LoVo (cell line): ENCODE measurements at places on chromosomes 2 and 18.

- DNase-seq: no peak
These were observed 69.7 kb upstream of the ALK start for GRCh38 chr2:29991086-29991485.

- no peak for DNase-seq
These were observed 19.3 kb downstream of the MSGN1 start for GRCh38 chr2:17835516-17835915.

DNA sequence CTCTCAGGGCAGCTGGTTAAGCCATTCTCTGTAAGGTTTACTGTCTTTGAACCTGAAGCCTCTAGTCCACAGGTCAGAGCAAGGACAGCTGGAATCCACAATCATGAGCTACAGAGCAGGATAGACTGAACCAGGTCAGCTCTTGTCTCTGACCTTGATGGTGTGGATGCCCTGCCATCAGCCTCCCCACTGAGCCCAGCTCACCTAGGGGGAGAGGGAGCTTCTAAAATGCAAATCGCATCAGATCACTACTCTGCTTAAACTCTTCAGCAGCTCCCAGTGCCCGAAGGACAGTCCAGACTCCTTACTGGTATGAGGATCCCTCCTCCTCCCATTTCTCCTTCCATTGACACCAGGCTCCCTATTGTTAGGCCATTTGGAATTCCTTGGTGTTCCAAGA, 255.3 kb upstream of the CCDC68 start:
- DNase-seq: no peak

GRCh38 chr2:126916744-126917143, 18.1 kb downstream of the TEX51 start:
- DNase-seq: no peak

DNA sequence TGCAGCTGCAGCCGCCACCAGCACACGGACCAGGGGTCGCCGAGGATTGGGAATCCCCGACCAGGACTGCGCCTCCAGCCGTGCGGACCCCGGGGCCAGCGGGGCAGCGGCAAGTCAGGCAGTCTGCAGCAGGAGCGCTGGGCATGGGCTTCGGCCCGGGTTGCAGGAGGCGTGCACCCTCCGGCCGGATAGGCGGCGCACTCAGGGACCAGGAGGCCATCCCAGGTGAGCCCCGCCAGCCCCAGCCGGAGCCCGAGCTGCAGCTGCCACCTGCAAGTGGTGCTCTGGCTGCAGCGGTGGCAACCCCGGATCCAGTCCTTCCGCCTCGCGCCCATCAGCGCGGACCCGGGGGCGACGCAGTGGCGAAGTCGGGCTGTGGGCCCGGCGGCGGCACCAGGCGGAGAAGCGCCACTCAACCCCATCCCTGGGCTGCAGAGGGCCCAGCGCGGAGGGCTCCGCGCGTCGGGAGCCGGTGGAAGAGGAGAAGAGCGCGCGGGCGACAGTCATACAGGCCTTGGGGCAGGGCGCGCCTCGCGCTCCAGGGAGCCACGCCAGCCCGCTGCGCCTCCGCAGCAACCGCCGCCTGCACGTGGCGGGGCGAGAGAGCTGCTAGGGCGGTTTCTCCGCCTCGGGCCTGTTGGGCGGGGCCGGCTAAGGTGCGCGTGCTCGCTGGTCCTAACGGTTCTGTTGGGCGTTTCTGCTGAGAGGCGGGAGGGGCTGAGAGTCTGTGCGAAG, 73.8 kb downstream of the RPIA start:
- no peak for DNase-seq

DNA sequence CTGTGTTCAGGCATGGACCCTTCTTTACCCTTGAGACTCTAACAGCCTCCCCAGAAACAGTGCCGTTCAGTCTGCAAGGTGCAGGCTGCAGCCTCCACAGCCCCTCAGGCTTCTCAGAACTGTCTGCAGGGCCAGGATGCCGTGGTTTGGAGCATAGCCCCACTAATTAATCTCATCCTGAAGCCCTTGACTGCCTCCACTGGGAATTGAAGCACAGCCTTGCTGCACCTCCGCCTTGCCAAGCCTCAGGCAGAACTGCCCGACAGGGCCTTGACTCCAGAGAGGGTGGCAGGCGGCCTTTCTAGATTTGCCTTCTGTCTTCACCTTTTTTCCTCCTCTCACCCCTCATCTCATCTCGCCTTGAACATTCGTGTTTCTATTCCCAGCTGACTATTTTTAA, 119.8 kb downstream of the NRP2 start:
- no peak for DNase-seq

DNA sequence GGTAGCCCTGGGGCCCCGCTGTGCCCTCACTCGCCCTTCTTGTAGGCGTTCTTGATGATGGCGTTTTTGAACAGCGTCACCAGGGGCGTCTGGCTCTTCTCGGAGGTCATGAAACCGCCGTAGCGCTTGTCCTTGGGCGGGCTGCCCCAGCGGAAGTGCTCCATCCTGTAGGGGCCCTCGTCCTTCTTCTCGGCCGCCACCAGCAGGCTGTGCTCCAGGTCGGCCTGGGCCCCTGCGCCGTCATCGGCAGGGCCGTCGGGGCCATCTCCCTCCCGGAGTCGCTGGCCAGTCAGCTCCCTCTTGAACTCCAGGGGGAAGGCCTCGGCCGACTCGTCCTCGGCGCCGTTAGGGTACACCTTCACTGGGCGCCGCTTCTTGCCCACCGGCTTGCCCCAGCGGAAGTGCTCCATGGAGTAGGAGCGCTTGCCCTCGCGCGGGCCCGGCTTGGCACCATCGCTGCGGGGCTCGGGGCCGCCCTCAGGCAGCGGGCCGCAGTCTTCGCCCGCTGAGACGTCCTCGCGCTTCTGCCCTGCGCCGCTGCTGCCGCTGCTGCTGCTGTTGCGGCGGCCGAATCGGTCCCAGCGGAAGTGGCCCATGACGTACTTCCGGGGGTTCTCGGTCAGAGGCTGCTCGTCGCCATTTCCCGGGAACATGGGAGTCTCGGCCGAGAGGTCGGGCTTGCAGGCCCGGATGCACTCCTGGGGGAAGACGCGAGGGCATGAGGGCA, 7.2 kb downstream of the POMC start:
- DNase-seq: no peak

- peak; percentile 52 for DNase-seq
These were observed 68.3 kb downstream of the SPTBN1 start for GRCh38 chr2:54524226-54524991.

DNA sequence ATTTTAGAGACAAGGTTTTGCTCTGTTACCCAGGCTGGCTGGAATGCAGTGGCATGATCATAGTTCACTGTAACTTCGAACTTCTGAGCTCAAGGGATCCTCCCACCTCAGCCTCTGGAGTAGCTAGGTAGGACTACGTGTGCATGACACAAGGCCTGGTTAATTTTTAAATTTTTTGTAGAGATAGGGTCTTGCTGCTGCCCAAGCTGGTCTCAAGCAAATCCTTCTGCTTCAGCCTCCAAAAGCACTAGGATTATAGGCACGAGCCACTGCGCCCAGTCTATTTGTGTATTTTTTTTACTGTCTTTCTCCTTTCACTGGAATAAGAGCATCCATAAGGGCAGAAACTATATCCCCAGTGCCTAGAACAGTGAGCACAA, 89.3 kb downstream of the PLEKHM3 start:
- DNase-seq: no peak

DNA sequence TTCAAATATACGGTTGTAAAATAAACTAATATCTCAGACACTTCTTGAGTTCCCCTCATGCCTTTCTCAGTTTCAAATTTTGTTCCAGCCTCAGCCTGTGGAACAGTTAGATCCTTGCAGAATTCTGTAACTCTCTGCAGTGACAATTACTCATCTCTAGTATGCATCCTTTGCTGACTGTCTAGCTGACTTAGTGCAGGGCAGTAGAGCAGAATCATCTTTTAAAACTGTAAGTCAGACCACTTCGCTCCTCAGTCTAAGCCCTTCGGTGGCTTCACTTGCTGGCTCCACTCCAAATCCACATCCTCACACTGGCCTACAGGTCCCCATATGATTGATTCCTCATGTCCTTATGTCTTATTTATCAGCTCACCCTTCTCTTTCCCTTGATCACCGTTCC, 164.1 kb upstream of the ZSWIM2 start:
- no peak for DNase-seq

DNA sequence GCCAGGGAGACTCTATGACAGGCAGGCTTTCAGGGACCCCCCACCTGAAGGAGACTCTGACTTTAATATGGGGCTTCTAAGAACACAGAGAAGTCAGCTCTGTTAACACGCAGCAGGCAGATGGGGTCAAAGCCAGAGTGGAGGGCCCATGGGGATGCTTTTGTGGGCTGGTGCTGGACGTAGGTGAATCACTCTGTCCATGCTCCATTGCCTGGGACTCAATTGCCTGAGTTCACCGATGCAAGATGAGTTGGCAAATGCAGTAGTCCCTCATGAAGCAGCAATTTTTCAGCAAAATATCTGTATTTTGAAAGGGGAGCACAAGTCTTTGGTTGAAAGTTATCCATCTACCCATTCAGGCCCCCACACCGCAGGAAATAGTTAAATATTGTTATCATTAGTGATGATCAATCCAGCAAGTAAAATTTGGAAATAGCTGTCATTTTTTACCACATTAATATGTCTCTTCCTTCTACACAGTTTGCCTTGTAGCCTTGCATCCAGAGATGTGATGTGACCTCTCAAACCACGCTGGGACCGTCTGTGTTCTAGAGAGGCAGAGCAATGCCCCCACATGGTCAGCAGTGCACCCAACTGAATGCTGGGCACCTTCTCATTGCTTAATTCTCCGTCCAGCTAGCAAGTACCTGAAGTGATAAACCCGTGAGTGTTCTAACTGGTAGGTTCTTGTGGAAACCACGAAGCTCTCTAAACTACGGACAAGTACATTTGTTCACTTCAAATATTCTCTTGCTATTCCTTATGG, 34.8 kb upstream of the FAM110C start:
- DNase-seq: no peak

DNA sequence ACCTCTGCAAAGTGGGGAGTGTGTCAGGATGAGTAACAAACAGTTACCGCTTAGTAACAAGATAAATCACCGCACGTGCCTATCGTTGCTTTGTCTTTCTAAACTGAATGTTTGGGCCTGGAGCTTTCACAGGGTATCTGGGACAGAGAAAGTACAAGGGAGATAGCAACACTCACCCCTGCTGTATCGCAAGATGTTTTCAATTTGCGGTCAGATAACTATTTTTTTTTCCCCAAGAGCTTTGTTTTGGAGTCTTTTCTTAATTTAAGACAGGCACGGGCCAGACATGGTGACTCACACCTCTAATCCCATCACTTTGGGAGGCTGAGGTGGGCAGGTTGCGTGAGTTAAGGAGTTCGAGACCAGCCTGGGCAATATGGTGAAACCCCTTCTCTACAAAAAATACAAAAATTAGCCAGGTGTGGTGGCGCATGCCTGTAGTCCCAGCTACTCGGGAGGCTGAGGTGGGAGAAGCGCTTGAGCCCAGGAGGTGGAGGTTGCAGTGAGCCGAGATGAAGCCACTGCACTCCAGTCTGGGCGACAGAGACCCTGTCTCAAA, 146.6 kb downstream of the GBX2 start:
- no peak for DNase-seq

GRCh38 chr2:51813247-51813646, 781.3 kb upstream of the NRXN1 start:
- no peak for DNase-seq

DNA sequence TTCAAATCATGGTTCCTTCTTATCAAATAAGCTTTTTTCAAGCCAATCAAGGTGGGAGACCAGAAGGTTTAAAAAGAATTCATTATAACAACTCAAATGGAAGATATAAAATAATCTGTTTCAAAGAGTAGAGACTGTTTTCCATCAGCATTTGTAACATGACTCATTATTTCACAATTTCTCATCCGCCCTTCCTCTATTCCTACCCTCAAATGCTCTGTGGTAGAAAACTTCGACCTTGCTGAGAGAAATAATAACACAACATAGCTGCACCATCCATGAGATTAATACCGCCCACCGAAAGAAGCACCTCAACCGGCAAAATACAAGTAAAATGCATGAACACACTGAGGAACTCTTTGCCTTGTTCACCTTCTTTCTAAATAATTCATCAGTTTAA, 2039.2 kb upstream of the CELF4 start:
- DNase-seq: no peak

- DNase-seq: no peak
These were observed 82.0 kb upstream of the SLC66A3 start for GRCh38 chr2:11073251-11073650.

GRCh38 chr2:43701111-43701510, 24.9 kb upstream of the C1GALT1C1L start:
- no peak for DNase-seq

- no peak for DNase-seq
These were observed 3.9 kb upstream of the ZNF532 start for GRCh38 chr18:58860747-58861231.

DNA sequence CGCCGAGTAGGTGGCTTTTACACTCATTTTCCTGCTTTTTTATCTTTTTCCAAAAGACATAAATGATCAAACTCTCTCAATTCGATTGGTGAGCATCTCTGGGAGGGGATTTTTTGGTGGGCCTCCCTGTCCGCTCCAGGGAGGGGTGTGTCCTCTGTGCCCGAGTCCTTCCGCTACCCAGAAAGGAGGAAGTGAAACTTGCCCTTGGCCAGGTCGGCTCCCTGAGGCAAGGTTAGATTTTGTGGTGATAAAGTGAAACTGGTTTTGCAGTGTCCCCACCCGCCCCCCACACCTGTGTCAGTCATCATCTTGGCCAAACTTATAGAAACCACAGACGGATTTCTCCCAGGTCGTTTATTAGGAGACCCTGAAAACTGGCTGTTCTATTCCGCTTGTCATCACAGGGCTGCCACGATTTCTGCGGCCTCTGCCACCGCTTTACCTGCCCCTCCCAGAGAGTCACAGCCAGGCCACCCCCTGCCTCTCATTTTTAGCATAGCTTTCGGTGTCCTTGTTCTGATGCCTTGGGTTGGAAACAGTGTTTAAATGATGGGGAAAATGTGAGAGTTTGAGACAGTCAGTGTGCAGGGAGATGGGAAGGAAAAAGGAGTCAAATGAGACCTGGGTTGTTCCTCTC, 93.6 kb downstream of the SH3BP4 start:
- no peak for DNase-seq

DNA sequence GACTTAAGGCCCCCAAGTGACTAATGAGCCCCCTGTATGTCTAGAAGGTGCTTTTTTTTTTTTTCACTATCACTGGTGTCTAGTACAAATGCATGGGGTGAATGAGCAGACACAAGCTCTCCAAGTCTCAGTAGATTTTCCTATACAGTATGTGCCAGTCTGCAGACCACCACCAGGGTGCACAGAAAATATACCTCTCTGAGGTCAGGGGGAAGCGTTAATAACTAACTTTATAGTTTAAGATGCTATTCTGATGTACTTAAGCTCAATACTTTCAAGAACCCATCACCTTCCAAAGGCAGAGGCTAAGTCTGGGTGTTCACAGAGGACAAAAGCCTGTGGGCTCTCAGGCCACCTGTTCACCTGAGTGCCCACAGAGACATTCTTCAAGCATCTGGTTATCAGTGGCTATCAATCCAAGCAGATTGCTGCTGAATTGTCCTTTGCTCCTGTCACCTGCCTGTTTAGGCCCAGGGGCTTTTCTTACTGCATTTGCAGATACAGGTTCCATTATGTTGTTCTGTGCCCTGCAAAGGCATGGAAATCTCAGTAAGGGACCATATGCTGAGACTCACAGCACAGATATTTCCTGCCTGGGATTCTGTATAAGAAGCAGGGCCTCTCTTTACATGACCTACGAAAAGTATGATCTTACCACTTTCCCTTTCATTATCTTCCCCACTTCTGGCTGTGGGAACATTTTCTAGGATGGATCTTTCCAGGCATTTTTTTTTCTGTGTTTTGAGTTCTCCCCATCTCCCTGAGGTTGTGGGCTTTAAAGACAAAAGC, 534.6 kb downstream of the TNS1 start:
- DNase-seq: no peak
